ENCODE measurements at places on chromosomes 13 and 19.

DNA sequence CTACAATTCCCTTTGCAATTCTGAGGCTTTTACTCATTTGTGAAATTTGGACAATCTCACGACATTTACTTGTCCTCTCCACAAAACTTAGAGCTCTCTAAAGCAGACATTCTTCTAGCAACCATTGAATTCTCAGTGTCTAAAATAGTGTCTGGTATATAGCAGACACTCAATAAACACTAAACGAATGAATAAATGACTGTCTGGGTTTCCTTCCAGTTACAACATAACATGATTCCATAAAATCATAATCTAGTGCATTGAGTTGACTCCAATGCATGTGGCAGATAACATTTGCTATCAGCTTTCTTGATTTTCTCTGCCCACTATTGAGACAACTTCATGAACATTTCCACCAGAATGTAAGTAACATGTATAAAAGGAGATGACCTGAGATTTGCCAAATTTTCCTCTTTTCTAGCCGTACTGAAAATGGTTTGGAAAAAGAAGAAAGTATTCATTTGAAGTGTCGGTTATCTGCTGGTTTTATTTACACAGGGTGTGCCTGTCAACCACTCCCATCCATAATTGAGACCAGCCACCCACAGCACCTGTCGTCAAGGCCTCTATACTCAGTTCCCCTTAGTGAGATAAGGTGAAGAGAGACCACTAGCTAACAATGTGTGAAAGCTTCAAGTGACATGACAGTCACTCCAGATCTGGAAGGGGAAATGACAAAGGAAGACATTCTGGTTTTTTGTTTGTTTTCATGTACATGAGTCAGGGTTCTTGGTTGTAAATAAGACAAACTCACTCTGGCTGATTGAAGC lies 4.8 kb upstream of the SERP2 start:
- DNase-seq: no peak

GRCh38 chr13:29281932-29282495 lies 313.5 kb downstream of the SLC7A1 start:
- DNase-seq: no peak

GRCh38 chr13:38814331-38814730 lies 127.5 kb downstream of the FREM2 start:
- DNase-seq: no peak

GRCh38 chr19:3759482-3760254 lies 1.8 kb downstream of the APBA3 start:
- no peak for DNase-seq

GRCh38 chr13:71291842-71292146 lies 575.2 kb downstream of the DACH1 start:
- DNase-seq: no peak

GRCh38 chr19:1663852-1664251 lies 11.4 kb upstream of the TCF3 start:
- DNase-seq: no peak

- DNase-seq: no peak
Measured at GRCh38 chr13:103007427-103007762, 58.8 kb downstream of the SLC10A2 start.

DNA sequence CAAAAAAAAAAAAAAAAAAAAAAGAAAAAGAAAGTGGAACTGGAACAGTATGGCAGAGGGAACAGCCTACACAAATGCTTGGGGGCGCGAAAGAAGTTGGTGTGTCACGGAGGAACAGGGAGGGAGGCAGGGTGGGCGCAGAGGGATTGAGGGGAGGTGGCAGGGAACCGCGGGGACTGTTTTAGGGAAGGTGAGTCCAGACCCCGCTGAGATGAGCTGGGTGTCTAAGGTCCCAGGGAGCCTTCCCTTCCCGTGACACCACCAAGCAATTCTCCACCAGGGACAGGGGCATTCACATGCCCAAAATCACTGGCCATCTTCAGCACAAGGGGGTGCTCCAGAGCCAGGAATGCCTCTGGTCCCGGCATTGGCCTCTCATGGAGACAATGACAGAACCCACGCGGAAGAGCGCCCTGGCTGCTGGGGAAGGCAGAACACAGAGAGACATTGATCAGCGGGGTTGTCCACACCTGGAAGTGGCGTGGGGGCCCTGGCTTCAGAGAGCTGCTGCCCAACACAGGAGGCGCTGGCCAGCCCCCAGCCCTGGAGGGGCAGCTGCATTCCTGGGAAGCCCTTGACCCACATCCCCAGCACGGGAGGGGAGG lies 6.9 kb downstream of the PEAK3 start:
- no peak for DNase-seq

DNA sequence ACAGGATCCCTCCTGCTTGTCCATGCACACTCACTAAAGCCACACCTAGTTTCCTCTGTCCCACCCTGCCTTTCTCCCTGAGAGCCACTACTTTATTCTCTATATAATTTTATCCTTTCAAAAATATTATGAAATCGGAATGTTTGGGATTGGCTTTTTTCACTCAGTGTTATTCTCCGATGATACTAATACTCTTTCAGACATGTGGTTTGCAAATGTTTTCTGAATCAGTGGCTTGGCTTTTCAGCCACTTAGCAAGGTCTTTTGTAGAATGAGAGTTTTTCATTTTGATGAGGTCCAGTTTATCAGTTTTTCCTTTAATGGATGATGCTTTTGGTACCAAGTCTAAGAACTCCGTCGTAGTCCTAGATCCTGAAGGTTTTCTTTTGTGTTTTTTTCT lies 11.6 kb downstream of the SPATA13 start:
- DNase-seq: no peak

- DNase-seq: no peak
Measured at GRCh38 chr13:92806215-92806614, 420.4 kb upstream of the GPC6 start.

- no peak for DNase-seq
Measured at GRCh38 chr13:59447846-59448620, 715.7 kb downstream of the DIAPH3 start.

GRCh38 chr13:109747524-109747923 lies 38.9 kb downstream of the IRS2 start:
- DNase-seq: no peak

DNA sequence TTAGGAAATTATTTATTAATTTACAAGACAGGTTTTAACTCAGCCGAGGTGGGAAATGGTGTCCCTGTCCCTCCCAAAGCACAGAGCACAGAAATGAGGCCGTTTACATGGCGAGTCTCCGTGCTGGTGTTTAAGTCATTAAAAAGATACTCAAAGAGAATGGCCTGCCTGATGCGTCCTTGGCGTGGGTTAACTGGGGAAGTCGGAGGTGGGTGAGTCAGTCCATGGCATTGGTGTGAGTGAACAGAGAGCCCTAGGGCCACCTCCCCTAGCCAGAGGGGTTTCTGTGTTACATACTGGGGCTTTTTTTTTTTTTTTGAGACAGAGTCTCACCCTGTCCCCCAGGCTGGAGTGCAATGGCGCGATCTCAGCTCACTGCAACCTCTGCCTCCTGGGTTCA lies 3.9 kb downstream of the FEM1A start:
- DNase-seq: no peak

- no peak for DNase-seq
Measured at GRCh38 chr19:13665125-13665905, 99.0 kb upstream of the MRI1 start.

- DNase-seq: no peak
Measured at GRCh38 chr13:43157796-43158195, 134.4 kb downstream of the DNAJC15 start.

DNA sequence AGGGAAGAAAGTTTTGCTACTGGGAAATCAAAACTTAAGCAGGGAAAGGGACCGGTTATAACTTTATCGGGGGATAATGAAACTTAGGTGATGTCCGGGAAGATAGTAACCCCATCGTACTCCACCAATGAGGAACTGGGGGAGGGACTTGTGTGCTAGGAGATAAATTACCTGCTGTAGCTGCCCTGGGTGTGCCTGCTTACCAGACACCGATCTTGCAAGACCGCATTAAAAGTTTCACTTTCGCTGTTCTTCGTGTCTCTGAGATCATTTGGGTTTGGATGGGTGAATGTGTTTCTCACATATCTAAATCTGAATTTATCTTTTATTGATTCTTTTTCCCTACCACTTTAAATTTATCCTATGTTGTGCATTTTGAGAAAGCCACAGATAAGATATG lies 381.4 kb downstream of the SLITRK6 start:
- no peak for DNase-seq

DNA sequence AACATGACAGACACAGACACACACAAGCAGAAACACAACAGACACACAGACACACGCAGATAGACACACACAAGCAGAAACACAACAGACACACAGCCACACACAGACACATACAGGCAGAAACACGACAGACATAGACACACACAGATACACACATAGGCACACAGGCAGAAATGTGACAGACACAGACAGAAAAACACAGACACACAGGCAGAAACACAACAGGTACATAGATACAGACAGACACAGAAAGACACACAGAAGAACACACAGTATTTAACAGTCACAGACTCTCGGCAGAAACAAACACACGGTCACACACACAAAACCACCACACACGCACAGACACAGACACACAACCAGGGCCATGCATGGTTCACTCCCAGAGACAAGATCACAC lies 905 bp downstream of the TBXA2R start:
- no peak for DNase-seq

GRCh38 chr13:28526876-28527275 lies 31.9 kb upstream of the FLT1 start:
- no peak for DNase-seq
